Caco-2 (cell line): ENCODE measurements at places on chromosomes 6 and 20. TPM values are rescaled to one million over a fixed set of nuclear protein-coding genes. Genes with fewer than 3 reads are reported as not detected.

- DNase-seq: no peak
Measured at GRCh38 chr20:931401-931800, 15.3 kb upstream of the ANGPT4 start.

Gene PRL
- total RNA-seq: not detected in 2 replicates

DNA sequence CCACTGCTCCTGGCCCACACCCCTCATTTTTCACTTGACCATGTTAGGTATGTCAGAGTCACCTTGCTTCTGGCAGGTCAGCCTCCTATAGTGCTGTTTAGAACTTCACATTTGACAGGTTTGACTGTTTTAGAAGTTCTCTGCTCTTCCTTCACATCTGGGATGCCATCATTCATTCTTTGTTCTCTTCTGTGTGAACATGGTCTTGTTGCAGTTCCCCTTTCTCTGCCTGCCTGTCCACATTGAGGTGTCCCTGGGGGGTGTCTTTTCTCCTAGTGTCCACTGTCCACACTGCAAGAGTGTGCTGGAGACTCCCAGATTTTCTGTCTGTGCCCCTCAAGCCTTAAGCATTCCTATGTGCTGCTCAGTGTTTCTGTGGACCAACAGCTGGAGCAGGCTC lies 89.5 kb downstream of the JARID2 start:
- no peak for DNase-seq

DNA sequence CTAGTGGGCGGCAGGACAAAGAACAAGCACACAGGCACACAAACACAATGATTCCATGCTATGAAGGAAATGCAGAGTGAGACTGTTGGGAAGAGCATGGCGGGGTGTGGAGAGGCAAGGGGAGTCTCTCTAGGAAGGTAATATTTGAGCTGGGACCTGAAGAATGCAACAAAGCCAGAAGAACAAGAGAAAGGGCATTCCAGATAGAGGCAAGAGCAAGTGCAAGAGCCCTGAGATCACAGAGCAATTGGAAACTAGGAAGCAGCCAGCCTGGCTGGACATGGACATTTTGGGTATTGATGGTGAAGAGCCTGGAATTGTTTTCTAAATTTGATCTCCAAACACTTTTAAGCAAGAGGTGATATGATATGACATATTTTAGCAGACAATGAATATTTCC lies 15.4 kb downstream of the SRXN1 start:
- no peak for DNase-seq

Gene HEY2
- total RNA-seq: 0.12 TPM in 1 of 2 replicates, not detected in the other

- no peak for DNase-seq
Measured at GRCh38 chr6:97189767-97190166, 93.2 kb downstream of the MMS22L start.

GRCh38 chr6:104087765-104088164 lies 772.0 kb downstream of the HACE1 start:
- no peak for DNase-seq
